ENCODE measurements at places on chromosomes 2 and 18.

GRCh38 chr2:240920783-240921231, 14.7 kb downstream of the CROCC2 start:
- DNase-seq = no peak

DNA sequence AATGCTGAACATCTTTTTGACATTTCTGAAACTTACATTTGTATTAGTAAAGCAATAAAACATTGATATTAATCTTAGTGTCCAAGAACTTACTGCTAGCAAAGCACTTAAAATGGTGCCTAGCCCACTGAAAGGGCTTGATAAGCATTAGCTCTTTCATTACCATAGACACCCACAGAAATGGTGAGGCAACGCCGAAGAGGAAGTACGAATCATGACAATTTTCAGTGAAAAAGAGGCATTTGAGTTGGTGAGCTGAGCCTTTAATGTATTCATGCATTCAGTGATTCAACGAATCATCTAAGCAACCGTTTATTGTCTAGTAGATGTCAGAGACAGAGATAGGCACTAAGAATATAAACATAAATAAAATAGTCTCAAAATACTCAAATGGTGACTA, 101.1 kb downstream of the PIGN start:
- DNase-seq = no peak

DNA sequence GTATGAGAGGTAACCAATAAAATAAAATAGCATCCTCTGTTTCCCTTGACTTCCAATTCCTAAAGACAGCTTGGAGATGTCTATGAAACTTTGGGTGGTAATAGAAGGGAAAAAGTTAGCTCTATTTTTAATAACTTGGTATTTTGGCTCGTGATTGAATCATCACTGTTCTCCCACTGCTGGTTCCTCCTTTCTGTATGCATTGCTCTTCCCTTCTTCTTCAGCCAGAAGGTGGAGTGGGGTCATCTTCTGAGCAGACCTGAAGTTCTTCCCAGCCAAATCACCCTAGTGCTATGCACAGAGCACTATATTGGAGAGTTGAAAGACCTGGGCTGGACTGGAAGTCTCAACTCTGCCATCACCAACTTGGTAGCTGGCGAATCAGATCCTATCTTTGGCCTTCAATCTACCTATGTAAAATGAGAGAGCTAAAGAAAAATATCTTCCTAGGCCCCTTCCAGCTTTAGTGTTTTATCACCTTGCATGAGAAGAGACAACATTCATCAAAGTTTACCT, 54.1 kb downstream of the CPO start:
- no peak for DNase-seq

- DNase-seq = peak; percentile 68
Observed at GRCh38 chr18:13611142-13611600, 115.2 kb downstream of the FAM210A start.

DNA sequence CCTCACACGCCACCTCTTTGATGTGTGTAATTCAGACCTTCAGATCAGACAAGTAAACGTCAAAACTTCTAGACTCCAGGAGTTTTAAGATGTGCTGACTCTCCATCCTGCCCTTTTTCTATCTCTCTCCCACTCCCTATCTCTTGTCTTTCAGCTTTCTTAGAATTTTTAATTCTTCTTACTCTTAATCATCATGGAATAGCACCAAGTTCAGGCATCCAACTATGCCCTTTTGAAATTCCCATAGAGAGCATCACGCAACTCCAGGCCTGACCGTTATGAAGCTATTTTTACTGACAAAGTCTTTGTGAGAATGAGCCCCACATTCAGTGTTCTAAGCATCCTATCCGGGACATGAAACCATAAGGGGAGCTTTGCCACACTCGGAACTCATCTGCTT, 62.6 kb downstream of the CTAGE1 start:
- no peak for DNase-seq

DNA sequence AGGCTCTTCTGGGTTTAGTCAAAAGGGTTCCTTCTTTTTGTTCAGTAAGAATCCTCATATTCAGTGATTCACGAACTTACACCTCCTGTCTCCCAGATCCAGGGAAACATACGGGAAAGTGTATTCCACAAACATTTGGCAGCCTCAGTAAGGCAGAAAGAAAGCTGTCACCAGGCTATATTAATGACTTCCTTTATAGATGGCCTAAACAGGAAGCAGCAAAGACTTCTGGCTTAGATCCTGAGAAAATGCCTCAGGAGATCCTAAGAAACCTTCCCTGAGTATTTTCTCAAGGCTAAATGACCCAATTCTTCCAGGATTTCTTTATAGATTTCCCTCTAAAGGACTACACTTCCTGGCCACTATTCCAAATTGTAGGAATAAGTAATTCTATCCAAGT, 1995.5 kb upstream of the CELF4 start:
- DNase-seq = no peak

GRCh38 chr2:120830096-120830830, 94.6 kb downstream of the GLI2 start:
- DNase-seq = no peak

- no peak for DNase-seq
Observed at GRCh38 chr18:55314031-55314430, 274.0 kb downstream of the TCF4 start.

- DNase-seq = no peak
Observed at GRCh38 chr2:108591163-108591562, 56.9 kb downstream of the LIMS1 start.

- no peak for DNase-seq
Observed at GRCh38 chr2:178473931-178474330, 4.5 kb downstream of the FKBP7 start.

GRCh38 chr18:50862401-50862800, 16.5 kb upstream of the ME2 start:
- no peak for DNase-seq

DNA sequence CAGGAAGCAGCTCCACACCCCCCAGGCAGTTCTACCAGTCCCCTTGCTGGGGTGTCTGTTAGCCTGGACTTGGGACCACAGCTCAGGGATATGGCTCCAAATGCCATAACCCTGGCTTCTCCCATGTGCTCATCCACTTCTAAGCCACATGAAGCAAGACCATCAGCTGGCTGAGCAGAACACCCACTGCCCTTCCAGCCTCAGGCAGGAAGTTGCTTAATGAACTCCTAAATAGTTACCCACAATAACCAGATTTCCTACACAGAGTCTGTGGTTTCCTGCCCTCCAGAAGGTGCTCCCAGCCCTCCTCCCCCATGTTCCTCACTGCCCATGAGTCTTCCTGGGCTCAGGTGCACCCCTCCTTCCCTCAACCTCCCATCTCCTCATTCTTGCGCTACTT, 98.3 kb upstream of the EPC2 start:
- no peak for DNase-seq

GRCh38 chr2:205198140-205198525, 484.2 kb upstream of the NRP2 start:
- DNase-seq = no peak

All from stimulated activated effector memory CD8-positive, alpha-beta T cell treated with anti-CD3 and anti-CD28 coated beads, Interleukin-12 subunit alpha, Interleukin-12 subunit beta, amount 100 ng/mL, for 72 hours (primary cell).